ENCODE measurements at places on chromosomes 12 and 14.

- no peak for DNase-seq
Observed at GRCh38 chr12:7092986-7093460, 778 bp upstream of the C1R start.

DNA sequence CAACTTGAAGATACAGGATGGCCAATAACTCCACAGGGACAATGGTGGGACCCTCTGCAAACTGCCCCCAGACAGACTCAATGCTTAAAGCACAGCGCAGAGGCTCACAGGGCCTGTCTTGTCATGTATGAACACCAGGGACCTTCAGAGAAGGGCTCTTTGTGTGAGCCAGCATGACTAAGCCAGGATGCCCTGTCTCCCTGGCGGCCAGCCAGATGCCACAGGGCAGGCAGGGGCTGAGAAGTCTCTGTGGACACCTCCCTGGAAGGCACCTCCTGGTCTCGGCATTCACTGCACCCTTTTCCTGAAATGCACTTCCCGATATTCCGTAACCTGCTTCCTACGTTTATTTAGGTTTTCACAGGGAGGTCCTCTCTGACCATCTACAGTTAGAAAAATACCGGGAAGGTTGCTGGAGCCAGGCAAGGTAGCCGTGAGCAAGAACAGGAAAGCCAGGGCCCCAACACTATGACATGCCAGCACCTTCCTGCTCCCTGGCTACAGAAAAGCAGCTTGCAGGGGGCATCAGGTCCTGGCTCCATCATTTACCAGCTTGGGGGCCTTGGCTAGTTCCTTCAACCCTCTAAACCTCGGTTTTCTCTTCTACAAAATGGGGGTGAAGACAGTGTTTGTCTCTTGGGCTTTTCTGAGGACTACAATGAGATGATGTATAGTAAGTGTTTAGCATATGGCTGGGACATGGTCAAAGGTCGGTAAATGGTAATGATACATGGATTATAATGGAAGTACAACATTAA is 65.0 kb downstream of the PITPNM2 start:
- no peak for DNase-seq

GRCh38 chr14:71538938-71539649 is 393.1 kb upstream of the RGS6 start:
- no peak for DNase-seq

- DNase-seq: no peak
Observed at GRCh38 chr14:101049511-101049910, 146.0 kb upstream of the RTL1 start.

DNA sequence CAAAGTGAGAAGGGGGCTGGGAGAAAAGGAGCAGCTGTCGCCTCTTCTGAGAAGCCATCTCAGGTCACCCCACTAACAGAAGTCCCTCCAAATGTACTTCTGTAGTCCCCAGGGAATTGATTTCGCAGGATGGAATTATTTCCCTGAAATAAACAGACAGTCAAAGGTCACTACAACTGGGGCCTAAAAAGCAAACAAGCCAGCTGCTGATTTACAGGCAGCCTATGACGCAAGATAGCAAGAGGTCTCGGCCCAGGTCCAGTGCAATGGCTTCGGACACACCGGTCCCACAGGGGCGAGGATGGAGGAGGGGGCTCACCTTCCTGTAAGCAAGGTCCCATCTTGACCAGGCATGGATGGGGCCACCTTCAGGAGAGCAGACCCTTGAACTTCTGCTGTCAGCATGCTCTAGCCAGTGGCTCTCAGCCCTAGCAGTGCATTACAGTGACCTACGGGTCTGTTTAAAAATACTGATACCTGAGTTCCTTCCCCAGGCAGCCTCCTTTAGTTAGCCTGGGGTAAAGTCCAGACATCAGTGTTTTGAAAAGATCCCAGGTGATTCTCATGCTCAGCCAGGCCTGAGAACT is 18.1 kb downstream of the NUAK1 start:
- no peak for DNase-seq

- no peak for DNase-seq
Observed at GRCh38 chr12:104852896-104853295, 105.2 kb downstream of the SLC41A2 start.

DNA sequence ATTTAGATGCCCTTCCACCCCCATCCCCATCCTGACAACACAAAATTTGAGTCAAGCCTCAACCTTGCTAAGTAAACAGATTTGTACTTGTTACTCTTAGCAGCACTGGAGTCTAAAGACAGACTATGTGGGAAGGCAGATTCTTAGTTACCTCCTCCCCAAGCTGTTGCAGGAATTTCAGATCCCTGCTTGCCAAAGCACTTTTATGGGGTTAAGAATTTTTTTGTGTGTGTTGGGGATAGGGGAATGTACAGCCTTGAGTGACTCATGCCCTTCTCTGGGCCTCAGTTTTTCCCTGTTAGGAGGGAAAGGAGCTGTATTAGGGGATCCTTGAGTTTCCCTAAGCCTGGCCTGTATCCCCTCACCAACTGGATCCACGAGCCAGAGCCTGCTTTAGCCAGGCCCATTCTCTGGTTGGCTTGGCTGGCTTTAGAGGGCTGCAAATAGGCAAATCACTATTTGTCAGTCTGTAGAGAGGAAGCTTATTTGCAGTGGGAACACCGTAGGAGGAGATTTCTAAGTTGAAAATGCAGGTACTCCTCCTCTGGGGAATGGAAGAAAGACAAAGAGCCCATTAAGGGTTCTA is 27.7 kb upstream of the RNU6-8 start:
- DNase-seq: peak; percentile 11

DNA sequence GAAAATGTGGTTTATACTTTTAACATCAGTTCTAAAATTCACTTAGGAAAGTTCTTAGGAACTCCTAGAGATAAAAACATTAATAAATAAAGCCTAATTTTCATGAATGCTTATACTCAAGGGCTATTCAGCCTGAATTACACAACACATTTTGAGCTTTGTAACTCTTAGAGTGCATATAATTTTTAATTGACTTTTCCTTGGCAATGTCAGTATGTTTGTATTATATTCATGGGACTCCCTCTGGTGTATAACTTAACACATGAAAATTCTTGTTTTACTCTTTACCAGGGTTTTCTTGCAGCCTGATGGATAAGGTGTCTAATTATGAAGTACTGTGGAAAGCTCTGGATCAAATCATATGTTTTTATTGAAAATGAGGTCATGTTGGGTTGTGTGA is 150.6 kb upstream of the HMGA2 start:
- DNase-seq: no peak

DNA sequence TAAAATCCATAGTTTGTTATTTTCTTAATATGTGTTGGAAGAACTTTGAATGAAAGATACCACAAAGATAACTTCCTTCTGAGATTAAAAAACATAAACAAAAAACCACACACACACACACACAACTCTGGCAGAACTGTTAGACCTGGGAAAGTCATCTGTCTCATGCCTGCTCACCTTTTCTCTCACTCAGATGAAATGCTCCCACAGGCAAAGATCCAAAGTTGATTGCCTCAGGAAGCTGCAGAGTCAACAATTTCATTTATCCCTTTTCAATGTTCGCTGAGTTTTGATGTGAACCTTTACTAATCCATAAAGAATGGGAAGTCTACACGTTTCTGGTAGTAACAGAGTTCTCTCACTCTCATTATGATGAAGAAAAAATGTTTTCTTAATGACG is 112.0 kb downstream of the DENND5B start:
- DNase-seq: no peak

GRCh38 chr14:75079521-75079920 is 10.1 kb downstream of the ZC2HC1C start:
- no peak for DNase-seq

DNA sequence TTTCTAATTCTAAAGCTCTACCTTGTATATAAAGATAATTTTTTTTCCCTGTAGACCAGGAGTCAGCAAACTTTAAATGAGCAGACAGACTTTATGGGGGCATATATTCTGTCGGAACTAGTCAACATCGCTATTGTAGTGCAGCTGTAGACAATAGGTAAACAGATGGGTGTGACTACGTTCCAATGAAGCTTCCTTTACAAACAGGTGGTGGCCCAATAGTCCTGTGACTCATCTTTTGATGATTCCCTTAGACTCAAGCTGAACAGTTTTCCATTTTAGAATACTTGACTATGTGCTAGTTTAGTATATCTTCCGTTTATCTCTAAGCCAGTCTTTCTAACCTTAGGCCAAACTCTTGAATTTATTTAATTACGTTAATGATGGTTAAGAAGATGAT is 16.3 kb downstream of the MUCL1 start:
- no peak for DNase-seq

GRCh38 chr12:50050410-50051098 is 6.8 kb upstream of the ASIC1 start:
- DNase-seq: no peak

DNA sequence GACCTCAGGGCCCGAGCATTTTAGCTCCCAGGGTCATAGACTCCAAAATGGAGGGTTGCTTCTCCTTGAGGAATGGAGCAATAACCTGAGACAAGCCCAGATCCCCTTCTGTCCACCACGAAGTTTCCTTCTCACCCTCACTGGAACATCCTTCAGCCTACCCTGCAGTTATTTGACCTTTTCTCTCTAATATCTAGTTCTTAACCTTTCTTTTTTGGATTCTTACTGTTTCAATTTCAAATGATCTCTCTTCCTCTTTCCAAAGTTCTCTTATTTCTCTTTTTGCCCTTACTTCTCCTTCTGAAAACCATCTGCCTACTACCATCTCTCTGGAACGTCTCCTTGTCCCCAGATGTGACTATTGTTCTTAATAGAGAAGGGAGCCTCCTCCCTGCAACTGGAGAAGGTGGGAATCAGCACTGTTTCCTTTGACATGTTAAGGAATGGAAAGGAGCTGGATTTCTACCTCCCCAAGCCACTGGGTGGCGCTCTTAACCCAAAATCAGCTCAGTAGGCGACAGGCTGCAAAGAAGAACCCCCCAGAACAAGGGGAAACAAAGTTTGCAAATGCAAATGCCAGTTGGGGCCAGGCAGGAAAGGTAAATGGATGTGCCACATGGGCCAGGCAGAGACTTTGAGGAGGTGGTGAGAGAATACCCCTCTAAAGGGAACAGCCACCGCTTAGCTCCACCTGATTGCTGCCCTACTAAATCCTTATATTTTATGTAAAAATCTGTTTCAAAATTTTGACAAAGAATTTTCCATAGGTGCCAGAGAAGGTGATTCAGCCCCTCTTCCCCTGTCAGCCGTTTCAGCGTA is 22.4 kb upstream of the PDE1B start:
- DNase-seq: no peak

GRCh38 chr14:64187331-64187730 is 106.8 kb downstream of the ESR2 start:
- no peak for DNase-seq

DNA sequence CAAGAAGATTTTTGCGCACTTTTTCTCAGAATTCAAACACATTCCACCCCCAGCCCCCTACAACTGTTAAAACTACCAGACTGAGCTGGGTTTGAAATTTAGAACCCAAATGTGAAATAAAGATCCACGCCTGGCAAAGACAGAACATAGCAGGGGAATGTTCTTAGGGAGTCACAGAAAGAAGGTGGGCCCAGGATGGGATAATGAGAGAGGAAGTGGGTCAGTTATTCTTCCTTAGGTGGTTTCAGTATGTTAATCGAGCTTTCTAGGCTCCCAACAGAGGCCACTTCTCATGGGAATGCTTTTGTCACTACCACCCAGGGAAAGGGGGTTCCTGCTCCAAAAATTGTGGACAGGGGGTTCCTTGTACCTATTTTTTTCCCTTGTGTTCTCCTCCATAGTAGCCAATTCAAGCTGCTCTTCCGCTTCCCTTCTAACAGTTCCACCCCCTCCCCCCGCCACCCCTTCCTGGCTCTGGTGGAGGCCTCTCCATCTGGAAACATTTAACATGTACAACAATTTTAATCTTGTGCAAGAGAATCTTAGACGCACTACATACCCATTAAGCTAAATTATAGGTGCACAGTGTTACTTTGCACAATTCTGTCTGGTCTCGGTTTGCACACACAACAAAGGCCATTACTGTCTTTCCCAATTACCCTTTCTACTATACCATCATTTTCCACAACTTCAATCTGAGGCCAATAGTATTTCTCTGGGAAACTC is 218.1 kb downstream of the MON2 start:
- DNase-seq: peak; percentile 83
